ENCODE measurements at places on chromosomes 5 and 9.

DNA sequence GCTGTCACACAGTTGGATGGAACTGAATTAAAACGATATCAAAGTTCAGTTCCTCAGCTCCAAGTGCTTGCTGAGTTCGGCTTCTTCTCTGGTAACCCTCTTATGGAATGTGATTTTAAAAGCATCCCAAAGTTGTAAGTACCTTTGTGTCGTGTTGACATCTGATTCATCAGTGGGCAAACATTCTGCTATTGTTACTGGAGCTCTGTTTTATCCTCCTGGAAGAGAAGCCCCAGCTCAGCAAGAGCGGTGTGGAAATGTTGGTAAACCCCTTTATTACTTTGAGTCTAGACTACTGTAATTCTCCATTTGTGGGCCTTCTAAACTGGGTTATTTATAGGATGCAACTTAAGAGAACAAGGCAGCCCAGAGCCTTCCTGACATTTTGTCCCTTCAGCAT lies 699.3 kb upstream of the WWC1 start:
- DNase-seq: no peak

GRCh38 chr5:37839407-37840052 lies at the start of gene GDNF:
Gene GDNF, minus strand, starts transcription at chr5:37840041. Its CDS starts 5,245 bp downstream, at chr5:37834796.
- DNase-seq: peak; percentile 35

- no peak for DNase-seq
Measured at GRCh38 chr5:7016999-7017747, 303.9 kb downstream of the TENT4A start.

DNA sequence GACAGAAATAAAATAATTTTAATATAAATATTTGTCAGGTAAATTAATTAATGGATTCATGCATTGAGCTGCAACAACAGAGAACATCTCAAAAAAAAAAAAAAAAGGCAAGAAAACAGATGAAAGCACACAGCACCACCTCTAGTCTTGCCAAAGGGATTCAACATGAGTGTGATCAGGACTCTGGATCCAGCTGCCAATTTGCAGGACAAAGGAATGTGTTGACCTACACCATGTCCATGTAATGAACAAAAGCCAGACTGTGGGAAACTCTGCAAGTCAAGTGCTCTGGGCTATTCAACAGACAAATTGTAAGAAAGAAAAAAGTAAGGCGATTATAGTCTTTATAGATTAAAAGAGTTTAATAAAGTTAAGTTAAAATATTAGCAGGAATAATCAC lies 769.3 kb downstream of the TLR4 start:
- no peak for DNase-seq

DNA sequence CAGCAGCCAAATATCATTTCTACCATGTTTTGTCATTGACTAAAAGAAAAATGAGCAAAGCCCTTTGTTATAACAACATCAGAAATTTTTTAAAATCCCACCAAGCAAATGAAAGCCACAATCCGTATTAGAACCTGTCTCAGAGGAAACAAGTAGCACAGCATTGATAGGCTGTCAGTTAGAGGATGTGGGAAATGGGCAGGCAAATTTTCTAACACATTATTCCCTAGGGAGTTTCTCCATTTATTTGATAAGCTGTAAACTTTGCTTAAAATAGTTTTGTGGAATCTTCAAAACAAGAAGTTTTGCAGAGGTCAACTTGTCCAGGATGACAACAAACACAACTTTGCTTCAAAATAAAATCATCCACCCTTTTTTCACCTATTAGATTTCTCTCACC lies 53.6 kb upstream of the APC start:
- no peak for DNase-seq

DNA sequence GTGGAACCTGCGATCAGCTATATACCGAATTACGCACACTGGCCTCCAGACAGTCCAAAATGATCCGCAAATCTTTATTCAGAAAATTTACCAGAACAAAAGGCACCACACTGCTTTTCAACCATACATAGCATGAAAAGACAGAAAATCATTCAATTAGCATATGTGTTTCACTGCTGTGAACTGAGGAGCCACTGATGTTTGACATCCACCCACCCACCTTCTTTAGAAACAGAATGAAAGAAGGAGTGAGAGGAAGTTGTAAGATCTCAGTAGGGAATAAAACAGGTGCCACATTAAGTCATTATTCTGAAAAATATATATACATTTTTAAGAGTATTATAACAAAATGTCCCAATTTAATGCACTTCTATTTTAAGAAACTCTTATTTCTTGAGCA lies 156.8 kb downstream of the NFIB start:
- no peak for DNase-seq

- DNase-seq: peak; percentile 12
Measured at GRCh38 chr9:70554881-70555280, 140.4 kb upstream of the KLF9 start.

DNA sequence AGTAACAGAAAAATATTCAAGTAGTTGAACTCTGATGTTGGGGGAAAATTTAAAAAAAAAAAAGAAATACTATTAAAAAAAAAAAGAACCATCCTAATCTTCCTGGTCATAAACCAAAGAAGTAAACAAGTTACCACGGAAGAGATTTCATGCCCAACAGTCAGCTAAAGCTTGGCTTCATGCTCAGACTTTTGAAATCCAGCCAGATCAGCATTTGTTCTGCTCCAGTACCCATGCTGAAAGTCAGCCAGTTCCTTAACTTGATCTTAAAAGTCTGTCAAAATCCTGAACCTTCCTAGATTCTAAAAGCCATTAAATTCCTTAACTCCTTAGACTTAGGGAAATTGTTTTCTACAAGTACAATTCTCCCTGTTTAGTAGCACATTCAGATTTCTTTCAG lies 908.7 kb upstream of the CDH9 start:
- peak; percentile 53 for DNase-seq

DNA sequence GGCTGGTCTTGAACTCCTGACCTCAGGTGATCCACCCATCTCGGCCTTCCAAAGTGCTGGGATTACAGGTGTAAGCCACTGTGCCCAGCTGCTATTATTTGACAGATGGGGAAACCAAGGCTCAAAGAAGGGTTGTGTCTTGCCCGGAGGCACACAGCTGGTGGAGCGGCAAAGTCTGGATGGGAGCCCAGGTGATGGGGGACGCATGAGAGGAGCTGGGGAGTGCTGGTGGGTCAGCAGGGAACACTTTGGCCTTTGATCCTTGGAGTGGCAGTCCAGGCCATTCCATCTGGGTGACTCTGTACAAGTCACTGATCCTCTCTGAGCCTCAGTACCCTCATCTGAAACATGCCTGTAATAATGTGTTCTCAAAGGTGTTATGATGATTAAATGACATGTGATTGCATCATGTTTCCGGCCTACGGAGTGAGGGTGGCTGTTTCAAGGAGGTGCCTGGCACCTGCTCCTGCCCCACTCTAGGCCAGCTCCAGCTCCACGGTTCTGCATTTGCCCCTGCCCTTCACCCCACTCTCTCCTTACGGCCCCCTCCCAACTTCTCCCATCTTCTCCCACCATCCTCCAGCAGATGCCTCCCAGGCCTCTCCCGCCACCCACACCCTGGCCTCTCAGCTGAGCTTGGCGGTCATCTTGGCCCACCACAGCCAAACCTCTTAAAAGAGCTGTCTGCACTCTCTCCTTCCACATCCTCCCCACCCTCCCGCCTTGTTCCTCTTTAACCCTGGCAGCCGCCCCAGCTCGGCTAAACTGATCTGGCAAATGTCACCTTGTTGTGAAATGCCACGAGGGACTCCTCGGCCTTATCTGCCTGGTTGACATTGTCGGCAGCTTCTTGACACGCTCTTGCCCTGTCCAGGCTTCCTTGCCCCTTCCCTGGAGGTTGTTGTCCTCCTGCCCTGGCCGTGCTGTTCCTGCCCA lies 5.5 kb upstream of the DBN1 start:
- DNase-seq: peak; percentile 82

DNA sequence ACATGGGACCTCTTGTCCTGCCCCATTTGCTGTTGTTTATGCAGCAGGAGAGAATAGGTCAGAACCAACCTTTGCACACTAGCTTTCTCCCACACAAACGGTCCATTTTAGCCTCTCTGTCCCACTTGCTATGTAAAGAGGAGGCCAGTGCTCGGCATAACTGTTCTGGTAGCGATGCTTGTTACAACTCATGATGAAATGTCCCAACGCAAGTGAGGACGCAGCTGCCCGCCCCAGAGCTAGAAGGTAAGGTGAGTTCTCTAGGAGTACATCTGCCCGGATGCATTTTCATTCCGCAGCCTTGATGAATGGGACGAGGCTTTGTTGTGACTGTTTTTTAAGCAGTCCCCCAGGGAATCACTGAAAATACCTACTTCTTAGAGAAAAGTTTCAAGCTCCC lies 14.1 kb downstream of the S1PR3 start:
- DNase-seq: no peak

DNA sequence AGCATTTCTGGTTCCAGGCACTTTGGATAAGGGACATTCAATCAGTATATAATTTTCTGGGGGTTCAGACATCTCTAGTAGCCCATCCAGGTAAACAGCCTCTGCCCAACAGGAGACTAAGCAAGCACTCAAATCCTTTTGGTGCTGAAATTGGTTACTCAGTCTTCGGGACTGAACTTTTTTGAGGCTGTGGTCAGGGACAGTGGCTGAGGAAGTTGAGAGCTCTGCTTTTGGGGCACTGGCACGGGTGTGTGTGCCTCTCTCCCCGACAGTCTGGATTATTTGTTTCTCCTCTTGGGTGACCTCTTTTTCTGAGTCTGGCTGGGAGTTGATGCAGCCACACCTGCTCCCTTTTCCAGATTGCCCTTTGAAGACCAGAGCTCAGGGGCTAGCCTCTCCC lies 47.6 kb downstream of the ACER2 start:
- DNase-seq: no peak

DNA sequence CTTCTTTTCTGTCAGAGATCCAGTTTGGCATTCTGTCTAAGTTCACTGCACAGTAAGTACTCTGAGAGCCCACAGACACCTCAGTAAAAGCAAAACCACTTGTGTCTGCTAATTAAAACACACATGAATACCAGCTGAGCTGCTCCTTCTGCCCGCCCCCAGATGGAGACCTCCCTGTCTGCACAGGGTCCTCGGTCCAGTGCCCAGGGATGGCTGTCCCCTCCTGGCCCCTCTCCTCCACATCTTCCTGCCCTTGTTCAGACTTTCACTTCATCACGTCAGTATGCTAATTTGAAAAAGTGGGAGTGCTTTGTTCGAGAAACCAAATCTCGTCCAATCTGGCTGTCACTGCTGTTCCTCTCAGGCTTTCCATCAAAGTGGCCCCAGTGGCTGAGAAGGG lies 43.5 kb downstream of the LIX1 start:
- peak; percentile 94 for DNase-seq

GRCh38 chr5:146765089-146765832 lies 113.3 kb downstream of the PPP2R2B start:
- no peak for DNase-seq

- no peak for DNase-seq
Measured at GRCh38 chr9:109109967-109110328, 9.8 kb downstream of the TMEM245 start.

DNA sequence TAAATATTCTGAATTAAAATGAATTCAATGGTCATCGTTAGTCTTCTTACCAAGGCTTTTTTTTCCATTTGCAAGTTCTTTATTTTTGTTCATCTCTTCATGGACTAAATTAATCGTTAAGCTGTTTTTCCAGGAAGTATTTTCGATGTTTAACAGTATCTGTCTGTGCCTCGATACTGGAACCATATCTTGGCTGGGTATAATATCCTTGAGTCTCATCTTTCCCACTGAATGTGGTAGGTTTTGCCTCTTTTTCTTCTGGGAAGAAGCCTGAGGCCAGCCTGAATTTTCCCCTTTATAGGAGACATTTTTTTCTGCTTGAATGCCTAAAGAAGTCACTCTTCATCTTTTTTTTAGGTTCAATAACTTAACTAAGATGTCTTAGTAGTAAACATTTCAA lies 4.0 kb upstream of the SEPTIN8 start:
- no peak for DNase-seq

DNA sequence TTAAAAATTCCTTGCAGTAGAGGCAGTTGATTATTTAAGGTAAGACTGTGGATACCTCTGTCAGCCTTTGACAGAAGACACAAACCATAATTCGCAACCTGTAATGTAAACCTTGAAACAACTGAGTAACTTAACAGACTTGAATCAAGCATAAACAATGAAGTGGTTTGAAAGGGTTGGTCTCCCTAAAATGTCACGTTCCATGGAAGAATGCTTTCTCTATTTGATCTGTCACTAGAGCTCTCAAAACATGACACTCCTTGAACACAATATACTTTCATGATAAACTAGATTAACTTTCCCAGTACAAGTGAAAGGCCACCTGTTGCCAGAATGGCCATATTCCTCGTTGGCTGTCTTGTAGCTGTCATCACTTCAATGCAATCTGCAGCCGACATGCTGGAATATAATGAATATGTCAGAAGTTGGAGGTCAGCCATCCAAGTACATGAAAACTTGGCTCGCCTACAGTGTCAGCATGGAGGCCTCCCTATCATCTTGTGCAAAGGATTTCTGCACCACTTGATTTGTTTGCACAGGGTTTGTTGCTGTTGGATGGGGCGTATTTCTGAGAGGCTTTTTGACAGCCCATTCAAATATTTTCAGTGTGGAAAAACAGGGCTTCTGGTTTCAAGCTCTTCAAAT lies 228.0 kb downstream of the TLE4 start:
- peak; percentile 71 for DNase-seq

- DNase-seq: no peak
Measured at GRCh38 chr5:145960848-145961600, 24.6 kb downstream of the SH3RF2 start.

Data from thyroid gland (tissue), 4 donors.